ENCODE measurements at places on chromosomes 11 and 22.

DNA sequence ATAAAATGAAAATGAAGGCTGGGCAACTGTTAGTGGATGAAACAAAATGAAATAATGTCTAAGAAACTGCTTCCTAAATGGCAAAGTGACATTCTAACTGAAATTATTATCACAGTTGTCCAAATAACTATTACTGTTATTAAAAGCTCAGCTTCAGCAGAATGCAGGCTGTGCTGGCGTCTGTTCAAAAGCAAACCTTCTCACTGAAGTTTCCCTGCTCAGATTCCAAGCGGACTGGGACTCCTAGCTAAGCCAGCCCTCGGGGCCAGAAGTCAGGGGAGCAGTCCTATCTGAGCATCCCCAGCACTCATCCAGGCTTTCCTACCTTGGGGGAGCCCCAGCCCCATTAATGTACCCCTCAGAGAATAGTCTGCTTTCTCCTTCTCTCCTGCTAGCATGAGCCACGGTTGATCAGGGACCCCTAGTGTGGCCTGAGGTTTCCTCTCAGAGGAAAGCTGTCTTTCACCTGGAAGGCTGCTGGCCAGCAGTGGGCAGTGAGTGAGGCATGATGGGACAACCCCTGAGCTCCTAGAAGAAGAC is 1167.3 kb downstream of the TBC1D22A start:
- DNase-seq, result no peak

DNA sequence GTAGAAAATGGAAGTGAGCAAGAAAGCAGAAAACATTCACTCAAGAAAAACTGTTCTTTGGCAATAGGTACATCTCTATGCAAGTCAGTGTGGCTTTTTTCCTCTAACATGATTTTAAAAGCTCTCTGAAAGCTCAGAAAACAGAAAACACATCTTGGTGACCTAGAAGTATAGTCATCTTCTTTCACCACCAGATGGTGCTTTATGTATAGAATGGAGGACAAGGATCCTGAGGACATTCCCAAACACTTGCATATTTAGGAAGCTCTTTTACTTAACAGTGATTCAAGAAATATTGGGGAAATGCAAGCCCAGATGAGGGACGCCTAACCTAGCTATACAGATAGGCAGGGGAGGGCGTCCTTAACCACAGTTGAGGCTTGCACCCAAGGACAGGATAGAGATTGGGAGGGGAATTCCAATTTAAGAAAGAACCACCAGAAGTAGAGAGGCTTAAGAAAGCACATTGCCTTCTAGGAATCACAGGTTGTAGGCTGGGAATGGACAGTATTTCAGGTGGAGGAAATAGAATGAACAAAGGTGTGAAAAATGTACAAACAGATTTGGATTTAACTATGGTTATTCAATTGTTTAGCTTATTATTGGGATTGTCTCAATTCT is 13.8 kb upstream of the CCDC81 start:
- no peak for DNase-seq

GRCh38 chr11:20609727-20610707 is 10.6 kb downstream of the SLC6A5 start:
- peak; percentile 56 for DNase-seq

DNA sequence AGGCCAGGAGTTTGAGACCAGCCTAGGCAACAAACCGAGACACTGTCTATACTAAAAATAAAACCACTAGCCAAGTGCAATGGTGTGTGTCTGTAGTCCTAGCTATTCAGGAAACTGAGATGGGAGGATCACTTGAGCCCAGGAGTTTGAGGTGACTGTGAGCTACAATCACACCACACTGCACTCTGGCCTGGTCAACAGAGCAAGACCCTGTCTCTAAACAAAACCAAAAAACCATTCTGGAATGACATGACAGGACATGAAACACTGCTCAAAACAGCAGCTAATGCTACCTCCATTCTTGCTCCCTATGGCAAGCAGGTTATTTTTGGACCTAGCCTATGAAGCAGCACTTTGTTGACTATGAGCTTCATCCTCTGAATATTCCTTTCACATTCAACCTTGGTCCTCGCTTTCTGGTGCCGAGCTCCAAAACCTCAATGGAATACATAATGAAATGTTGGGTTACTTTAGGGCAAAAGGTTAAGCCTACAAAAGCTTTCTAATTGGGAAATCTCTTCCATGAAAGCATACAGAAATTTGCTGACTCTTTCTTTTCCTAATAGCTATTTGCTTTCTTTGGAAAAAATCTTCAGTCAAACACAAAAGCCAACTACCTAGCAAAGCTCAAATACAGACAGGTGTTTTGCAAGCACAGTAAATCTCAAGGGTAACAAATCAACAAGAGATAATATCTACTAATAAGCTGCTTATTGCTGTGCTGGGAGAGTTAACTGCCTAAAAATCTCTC is 21.1 kb downstream of the SIK3 start:
- no peak for DNase-seq

GRCh38 chr11:37407461-37407860 is 809.4 kb upstream of the RAG2 start:
- DNase-seq, result no peak

DNA sequence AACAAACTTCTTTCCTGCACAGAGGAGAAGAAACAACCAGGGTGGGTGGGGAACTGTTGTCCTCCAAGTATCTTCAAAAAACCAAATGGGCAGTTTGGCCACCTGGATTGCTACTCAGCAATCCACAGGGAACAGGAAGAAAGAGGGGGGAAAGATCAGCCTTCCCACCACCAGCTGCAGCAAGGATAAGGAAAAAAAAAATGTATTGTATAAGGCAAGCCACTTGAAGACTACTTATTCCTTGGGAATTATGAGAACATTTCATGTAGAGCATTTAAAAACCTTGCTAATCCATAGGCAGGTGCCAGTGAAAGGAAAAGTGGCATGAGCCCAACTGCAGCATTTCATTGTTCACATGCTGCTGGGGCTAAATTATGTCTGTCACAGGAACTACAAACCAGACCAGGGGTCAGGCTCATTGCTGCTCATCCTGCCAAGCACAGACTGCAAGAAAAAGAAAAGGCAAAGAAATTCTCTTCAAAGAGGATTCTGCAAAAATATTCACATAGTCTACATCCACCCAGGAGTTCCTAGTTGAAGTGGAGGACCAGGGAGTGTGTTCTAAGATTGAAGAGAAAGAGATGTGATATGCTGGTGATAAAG is 2.2 kb downstream of the RAB30 start:
- no peak for DNase-seq

DNA sequence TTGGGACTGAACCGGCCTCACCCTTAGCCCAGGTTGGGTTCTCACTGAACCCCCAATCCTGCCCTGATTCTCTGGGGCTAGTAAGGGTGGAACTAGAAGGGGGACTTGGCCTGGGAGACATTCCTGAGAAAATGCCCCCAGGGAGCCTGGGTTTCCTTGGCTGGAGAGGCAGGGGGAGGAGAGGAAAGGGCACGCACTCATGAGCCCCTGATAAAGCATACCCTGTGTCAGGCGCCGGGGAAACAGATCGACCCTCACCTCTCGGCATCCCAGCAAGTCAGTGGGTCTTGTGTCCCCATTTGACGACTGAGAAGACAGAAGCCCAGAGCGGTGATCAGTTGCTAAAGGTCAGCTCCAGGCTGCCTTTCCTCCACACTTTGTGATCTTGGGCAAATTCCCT is 47.7 kb upstream of the RTL6 start:
- no peak for DNase-seq

GRCh38 chr11:47896199-47896598 is 48.0 kb upstream of the NUP160 start:
- no peak for DNase-seq

- DNase-seq, result no peak
Measured at GRCh38 chr11:108313444-108313843, 90.6 kb downstream of the ATM start.

GRCh38 chr11:83326326-83326725 is 40.2 kb upstream of the CCDC90B start:
- DNase-seq, result no peak

DNA sequence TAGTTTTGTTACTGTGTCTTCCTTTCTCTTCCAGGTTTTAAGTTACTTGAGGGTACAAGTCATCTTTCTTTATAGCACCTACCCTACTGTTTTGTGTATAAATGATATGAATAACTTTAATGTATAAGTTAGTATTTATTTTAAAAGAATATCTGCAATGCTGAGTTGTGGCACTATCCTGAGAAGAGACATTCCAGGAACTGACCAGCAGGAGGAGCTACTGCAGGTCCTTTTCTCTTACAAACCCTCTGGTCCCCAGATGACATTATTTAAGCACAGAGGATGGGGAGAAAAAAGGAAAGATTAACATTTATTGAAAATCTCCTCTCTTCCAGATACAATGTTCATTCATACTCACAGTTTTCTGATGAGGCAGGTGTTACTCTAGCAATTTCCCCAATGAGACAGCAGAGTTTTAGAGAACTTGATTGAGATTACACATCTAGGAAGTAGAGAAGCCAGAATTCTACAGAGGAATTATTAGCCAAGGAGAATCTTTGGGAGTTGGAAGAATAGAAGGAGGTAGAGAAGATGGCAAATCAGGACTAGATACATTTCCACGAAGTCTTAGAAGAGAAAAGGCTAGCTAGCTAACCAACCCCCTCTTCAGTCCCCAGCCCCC is 541.2 kb upstream of the API5 start:
- peak; percentile 6 for DNase-seq

DNA sequence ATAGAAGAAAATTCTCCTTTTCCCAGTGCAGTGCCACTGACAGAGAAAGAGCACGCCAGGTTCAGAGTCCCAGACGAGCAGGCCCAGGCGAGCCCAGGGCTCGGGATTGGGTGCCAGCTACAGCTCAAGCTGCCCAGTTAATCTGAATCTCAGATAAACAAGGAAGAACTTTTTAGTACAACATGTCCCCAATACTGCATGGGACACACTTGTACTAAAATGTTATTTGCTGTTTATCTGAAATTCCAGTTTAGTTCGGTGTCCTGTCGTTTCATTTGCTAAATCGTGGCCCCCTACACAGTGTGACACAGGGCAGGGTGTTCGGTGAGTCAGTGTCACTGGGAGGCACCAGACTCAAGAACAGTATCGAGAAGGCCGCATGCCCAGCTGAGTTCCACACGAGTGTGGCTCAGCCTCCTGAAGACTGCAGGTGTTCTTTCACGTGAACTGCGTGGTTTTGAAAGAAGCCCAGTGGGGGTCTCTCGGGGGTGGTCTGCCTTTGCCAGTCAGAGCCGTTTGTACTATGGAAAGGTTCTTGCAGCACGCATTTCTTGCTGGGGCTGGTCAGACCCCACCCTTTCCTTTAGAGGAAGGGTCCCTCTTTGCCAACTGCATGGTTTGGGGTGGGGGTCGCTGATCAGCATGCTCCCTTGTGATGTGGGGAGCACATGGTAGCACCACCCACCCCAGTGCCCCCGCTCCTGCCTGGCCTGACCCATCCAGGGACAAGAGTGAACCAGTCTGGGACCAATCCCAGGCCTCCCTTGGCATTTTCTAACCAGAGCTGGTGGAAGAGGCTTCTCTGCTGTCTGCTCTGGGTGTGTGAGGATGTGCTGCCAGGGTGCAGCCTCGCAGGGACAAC is 115.6 kb upstream of the B3GAT1 start:
- DNase-seq, result no peak

GRCh38 chr22:30044369-30044768 is 35.9 kb upstream of the HORMAD2 start:
- no peak for DNase-seq

DNA sequence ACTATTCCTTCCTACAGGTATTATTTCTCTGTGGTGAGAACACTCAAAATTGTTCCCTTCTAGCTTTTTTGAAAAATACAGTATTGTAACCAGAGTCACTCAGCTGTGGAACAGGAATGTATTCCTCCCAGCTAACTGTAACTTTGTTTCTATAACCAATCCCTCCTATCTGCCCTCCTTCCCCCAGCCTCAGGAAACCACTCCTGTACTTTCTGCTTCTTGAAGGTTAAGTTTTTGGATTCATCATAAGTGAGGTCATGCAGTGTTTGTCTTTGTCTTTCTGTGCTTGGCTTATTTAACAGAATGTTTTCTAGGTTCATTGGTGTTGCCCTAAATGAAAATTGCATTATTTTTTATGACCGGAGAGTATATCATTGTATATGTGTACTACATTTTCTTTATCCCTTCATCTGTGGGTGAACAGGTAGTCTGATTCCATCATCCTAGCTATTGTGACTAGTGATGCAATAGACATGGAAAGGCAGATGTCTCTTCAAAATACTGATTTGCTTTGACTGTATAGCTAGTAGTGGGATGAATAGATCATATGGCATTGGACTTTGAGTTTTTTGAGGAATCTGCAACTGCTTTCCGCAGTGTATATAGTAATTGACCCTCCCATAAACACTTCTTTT is 112.9 kb upstream of the GRK3 start:
- no peak for DNase-seq

- DNase-seq, result no peak
Measured at GRCh38 chr11:70024036-70024772, 53.9 kb upstream of the ANO1 start.

DNA sequence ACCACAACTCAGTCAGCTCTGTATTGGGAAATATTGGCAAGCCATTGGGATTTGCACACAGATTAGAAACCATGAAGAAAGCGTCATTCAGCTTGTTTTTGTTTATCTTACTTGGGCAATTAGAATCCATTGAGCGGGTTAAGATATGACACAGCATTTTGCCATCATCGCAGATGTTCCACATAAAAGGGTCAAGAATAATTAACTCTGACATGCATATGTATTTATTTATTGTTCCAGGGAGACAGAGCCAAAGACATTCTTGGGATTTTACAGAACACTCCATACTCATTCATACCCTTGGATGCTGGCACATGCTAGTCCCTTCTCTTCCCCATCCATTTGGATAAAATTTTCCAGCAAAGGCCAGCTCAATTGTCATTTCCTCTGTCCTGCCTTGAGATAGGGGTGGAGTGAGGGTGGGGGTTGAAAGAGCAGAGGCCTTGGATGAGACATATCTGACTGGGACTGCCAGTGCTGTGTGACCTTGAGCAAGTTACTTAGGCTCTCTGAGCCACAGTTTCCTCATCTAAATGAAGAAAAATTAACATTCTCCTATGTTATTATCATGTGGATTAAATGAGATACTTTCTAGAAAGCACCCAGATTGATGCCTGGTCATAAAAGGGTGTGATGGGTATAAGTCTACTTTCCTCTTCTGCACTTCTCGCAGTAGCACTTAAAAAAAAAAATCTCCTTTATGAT is 179.7 kb downstream of the RRAS2 start:
- DNase-seq, result no peak
